ENCODE measurements at places on chromosomes 4 and X.

DNA sequence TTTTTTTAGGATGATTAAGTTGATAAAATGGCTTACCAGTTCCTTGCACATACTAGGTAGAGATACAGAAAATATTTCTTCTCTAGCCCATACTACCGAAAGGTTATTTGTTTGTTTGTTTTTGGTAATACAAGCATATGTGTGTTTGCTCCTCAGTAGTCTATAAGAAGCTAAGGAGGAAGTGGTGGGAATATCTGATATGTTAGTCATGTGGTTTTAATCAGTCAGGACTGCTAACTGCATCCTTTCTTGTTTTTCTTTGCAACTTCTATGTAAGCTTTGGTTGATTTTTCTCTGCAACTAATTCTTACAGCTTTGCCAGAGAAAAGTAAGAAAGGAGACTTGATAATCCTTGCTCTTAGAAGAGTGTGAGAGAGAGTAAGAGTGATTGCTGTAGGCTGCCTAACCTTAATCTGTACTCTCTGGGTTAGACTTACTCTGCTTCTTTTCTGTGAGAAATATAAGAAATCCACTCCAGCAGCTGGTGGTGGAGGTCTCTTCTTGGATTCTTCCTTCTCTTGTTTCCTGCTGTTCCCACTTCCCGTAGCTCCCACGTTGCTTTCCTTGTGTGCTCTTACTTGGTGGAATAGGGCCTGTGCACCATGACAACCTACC, 28.3 kb downstream of the SEPTIN11 start:
- DNase-seq, result no peak

DNA sequence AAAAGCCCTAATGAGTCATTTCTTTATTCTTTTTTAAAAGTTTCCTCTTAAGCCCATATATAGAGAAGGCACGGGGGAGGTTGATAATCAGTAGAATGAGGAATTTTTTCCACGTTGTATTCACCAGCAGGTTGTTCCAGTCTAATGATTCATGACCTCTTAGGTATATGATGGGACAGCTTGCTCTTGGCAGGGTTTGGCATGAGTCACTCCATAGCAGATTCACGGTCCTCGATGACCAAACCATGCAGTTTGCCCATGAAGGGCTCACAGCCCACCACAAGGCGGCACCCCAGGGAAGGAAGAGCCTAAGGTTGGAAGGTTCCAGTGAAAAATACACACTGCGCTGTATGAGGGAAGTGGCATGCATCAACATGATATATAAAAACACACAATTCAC, 623.8 kb upstream of the DIPK2B start:
- DNase-seq, result no peak

GRCh38 chr4:81639248-81639647, 167.5 kb upstream of the RASGEF1B start:
- no peak for DNase-seq

GRCh38 chrX:18886344-18887161, 97.4 kb downstream of the PHKA2 start:
- no peak for DNase-seq

DNA sequence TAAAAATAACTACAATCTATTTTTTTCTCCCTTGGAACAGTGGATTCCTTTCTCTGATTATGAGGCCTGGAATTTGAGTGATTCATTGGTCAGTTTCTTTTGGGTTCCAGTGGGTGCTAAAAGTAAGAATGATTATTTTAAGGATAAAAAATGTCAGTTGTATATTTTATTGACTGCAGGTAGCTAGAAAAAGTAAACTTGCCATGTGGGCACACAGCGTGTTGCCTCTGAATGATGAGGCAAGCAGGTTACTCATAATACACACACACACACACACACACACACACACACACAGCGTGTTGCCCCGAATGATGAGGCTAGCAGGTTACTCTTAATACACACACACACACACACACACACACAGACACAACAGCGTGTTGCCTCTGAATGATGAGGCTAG, 13.8 kb downstream of the GALNT7 start:
- DNase-seq, result no peak

GRCh38 chr4:87461281-87461700, 38.9 kb downstream of the NUDT9 start:
- no peak for DNase-seq

DNA sequence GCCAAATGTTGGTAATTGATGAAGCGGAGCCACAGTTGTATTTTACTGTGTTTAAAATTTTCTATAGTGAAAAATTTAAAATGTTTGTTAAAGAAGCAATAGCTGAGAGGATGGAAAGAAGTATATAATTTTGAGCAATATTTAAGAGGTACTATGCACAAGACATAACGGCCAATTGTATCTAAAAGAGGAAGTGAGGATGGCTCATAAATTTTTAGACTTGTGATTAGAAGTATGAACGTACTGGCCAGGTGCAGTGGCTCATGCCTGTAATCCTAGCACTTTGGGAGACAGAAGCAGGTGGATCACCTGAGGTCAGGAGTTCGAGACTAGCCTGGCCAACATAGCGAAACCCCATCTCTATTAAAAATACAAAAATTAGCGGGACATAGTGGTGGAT, 12.7 kb upstream of the HHIP start:
- DNase-seq, result no peak

DNA sequence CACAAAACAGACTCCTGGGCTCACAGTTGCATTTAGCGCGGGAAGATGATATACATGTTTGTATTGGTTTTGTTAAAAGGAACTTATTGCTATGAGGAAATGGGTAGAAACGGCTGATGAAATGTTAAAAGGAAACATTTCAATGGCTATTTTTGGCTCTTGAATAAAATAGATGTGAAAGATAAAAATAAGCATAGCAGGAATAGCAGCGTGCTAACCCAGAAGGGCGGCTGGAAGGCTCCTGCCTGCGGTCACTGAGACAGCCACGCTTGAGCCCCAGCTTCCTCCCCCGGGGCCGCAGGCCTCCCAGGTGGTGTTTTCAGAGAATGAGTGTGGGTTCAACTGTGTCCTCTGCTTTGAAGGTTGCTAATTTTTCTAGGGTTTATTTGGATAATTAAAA, 35.0 kb upstream of the CLCN4 start:
- DNase-seq, result no peak

GRCh38 chrX:118823263-118824172, at the start of gene ZCCHC12:
Gene ZCCHC12, plus strand, starts transcription at chrX:118823824. Its CDS starts 1,421 bp downstream, at chrX:118825245.
- DNase-seq, result peak; percentile 19

GRCh38 chrX:66036231-66036630, 3.6 kb downstream of the VSIG4 start:
- no peak for DNase-seq

DNA sequence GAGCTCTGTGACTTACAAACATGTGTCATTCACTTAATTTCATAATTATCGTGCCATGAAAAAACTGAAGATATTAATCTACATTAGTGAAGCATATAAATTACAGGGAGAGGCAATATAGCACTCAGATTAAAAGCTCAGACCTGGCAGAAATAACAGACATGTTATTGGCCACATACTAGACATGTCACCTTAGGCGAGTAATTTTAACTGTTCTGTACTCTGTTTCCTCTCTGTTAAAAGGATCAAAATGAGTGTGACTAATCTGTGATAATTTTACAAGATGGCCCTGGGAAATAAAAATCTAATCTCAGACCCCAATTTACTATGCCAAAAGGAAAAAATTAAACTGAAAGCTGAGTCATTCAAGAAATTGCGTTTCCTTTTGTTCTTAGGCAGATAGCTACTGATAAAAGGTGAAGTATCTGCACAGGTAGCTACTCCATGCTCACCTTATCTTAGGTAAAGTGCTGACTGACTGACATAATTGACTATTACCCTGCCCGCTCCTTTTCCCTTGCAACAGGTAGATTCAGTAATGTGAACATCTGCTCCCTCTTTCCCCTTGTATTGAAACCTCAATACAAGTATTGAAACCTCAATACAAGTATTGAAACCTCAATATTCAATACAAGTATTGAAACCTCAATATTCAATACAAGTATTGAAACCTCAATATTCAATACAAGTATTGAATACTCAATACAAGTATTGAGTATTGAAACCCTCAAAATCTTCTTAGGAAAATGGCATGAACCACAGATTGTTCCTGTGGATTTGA, 33.2 kb downstream of the RELL1 start:
- DNase-seq, result no peak

- no peak for DNase-seq
Observed at GRCh38 chr4:70700712-70701111, 12.4 kb downstream of the UTP3 start.

DNA sequence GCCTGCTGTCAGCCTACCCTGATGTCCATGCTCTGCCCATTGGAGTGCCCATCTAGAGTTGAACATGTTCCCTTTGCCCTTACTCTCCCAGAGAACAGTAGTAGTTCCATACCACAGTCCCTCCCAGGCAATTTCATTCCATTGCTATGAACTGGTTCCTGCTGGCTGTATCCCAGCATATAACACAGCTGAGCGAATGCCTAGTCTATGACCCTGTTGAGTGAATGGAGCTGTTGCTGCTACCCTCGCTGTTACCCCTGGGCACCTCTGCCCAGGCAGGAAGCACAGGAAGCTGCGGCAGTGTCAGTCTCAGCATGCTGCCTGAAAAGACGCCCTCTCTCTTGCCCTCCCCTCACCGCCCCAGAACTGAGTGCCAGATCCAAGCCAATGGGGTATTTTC, 73.3 kb downstream of the SOX3 start:
- DNase-seq, result no peak

GRCh38 chr4:183333202-183333601, 11.0 kb upstream of the CLDN24 start:
- DNase-seq, result no peak

DNA sequence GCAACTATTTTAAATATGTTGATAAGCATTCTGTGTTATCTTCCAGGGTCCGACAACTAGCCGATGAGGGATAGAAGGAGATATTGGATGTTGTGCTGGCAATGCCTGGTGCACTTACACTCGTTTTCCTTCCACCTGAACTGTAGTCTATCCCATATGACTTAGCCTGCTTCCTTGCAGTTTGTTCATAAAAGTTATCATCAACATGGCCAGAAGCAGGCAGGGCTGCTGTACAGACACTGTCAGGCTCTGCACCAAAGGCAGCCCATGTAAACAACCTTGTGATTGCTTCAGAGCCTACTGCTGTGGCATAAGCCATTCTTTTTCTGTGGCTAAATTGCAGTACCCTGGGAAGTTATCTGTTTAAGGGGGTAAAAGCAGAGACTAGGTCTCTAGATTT, 1.6 kb downstream of the MAPK10 start:
- no peak for DNase-seq

- DNase-seq, result no peak
Observed at GRCh38 chr4:105709081-105709450, 482 bp downstream of the GSTCD start.

DNA sequence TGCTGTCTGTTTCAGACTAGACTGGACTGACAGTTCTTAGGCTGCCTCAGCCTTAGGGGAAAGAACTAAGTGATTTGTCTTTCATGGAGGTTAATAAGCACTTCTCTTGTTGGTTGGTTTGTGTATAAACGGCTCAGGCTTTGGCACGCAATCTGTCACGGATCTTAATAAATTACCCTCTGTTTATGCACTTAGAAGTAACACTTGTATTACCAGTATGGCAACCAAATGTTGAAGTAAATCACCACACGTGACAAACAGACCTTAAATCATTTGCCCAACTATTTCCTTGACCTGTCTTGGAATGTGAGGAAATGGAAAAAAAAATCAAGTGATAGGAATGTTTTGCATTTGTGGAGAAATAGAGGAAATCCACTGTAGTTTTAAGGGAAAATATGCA, 69.9 kb downstream of the TEX13A start:
- DNase-seq, result no peak

GRCh38 chrX:18422886-18423285, 2.5 kb upstream of the CDKL5 start:
- DNase-seq, result no peak

DNA sequence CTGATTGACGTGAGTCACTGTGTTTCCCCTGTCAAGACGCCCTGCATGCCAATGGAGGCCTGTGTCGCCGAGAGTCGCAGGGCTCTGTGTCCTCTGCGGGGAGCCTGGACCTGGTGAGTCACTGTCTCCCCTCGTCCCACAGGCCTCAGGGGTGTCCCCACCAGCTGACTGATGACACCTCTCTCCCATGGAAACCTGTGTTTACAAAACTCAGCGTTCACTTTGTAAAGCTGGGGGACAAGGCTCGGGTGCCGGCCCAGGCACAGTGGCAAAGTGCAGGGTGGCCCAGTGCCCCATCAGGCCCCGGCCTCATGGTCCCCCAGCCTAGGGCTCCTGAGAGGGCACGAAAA, 21.2 kb upstream of the HGFAC start:
- DNase-seq, result no peak

GRCh38 chr4:6957148-6957520, 47.5 kb downstream of the TBC1D14 start:
- no peak for DNase-seq

DNA sequence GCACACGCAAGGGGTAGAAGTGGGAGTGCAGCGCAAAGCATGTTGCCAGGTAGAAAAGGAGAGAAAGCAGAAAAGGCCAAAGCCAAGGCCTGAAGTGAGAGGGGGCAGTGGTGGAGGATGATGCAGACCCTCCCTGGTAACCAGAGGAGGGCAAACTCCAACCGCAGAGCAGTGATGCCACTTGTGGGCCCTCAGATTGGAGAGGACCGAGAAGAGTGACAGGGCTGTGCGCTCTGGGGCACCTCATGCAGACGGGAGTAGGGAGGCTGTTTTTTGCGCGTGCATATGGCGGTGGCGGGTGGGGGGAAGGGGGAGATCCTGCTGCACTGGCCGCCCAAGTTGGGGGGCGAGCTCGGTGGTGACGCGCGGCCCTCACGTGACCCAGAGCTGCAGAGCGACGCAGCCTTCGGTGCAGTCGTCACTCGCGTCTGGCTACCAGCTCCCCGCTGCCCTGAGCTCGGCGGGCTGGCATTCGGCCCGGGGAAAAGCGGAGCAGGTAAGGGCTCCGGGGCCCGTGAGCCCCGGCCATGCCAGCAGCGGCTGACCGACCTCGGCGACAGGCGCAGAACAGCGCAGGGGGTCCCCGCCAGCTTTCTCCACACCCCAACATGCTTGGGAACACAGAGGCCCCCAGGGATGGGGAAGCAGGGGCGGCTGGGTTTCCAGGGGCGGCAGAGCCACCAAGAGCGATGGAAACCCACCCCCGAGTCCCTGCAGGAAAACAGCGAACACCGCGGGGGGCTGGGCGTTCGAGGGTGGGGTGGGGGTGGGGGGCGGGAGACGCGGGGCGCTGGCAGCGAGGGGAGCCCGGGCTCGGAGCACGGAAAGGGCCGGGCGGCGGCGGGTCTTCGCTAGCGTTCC, at the start of gene BEX3:
Gene BEX3 (plus strand): TSS at position 421 of the 861 bp plus-strand sequence. CDS start 984 bp downstream, outside the sequence.
- peak; percentile 15 for DNase-seq

- no peak for DNase-seq
Observed at GRCh38 chr4:109313168-109314133, 11.0 kb upstream of the COL25A1 start.

DNA sequence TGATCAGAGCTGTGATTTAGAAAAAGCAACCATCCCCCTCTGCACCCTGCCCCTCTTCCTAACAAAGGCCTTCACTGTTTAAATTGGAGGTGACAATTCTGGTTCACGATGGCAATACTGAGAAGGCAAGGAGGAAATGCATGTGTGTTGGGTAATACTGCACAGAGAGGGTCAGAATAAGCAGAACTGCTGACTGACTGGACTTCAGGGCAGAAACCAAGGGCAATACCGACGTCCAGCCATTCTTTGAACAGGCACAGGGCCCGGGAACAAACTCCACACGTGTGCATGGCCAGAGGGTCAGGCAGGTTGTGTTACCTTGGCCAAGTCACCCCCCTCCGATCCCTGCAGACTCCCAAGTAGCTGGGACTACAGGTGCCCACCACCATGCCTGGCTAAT, 6.0 kb downstream of the ACSL1 start:
- DNase-seq, result no peak

GRCh38 chr4:5863461-5864113, 29.3 kb downstream of the CRMP1 start:
- DNase-seq, result no peak

- no peak for DNase-seq
Observed at GRCh38 chr4:9927341-9928007, 93.8 kb downstream of the SLC2A9 start.

- DNase-seq, result no peak
Observed at GRCh38 chr4:1395941-1396805, 10.1 kb downstream of the NKX1-1 start.
